Panc1 (cell line): ENCODE measurements at places on chromosomes 5 and 9. TPM values are rescaled to one million over a fixed set of nuclear protein-coding genes. Genes with fewer than 3 reads are reported as not detected.

The NMRK1 gene
- 16.0 TPM for total RNA-seq

The BTF3 gene
- 647 TPM for total RNA-seq

The SV2C gene
- not detected for total RNA-seq

The PAEP gene
- total RNA-seq, result not detected

The KCNV2 gene
- total RNA-seq, result not detected

The SLC4A9 gene
- total RNA-seq, result not detected

The TRIO gene
- 349 TPM for total RNA-seq

The PALM2AKAP2 gene
- 0.44 TPM for total RNA-seq

The CDC25C gene
- total RNA-seq, result 14.1 TPM

The LCN12 gene
- total RNA-seq, result 2.5 TPM

The PIP5KL1 gene
- total RNA-seq, result 7.8 TPM

The HEMGN gene
- total RNA-seq, result not detected

DNA sequence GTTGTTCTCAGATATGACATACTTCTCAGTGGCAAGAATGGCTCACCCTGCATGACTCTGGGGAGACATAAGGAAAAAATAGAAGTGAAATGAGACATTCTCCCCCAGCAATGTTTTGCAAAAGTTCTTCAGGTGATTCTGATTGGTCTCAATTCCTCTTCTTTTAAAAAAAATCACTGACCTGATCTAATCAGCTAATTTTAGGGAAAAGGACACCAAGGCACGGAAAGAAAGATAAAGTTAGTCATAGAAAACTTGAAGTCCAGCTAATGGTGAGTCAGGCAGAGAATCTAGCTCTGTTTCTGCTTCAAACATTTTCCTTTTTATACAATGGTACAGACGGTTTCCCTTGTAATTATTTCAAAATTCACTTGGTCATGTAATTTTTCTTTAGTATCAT, 1018.9 kb upstream of the ARRDC3 start:
- no peak for DNase-seq

DNA sequence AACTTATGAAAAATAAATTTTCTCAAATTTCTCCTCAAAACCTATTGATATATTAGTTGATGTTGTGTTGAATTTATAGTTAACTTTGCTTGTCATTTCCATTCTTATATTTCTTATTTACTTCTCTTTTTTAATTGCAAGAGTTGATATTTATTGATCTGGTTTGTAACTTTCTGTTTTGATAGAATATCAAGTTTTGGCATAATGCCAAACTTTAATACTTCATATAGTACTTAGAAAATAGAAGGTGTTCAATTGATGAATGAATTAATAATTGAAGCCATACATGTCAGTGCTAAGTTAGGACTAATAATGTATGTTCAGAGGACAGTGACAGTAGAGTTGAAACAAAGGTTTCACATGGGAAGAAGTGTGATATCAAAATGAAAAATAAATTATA, 27.9 kb downstream of the ERCC6L2 start:
- no peak for DNase-seq

- no peak for DNase-seq
Measured at GRCh38 chr5:35047785-35048404, at the start of gene AGXT2. Gene AGXT2 (minus strand): TSS chr5:35047949. CDS start chr5:35047892, 57 bp downstream.

DNA sequence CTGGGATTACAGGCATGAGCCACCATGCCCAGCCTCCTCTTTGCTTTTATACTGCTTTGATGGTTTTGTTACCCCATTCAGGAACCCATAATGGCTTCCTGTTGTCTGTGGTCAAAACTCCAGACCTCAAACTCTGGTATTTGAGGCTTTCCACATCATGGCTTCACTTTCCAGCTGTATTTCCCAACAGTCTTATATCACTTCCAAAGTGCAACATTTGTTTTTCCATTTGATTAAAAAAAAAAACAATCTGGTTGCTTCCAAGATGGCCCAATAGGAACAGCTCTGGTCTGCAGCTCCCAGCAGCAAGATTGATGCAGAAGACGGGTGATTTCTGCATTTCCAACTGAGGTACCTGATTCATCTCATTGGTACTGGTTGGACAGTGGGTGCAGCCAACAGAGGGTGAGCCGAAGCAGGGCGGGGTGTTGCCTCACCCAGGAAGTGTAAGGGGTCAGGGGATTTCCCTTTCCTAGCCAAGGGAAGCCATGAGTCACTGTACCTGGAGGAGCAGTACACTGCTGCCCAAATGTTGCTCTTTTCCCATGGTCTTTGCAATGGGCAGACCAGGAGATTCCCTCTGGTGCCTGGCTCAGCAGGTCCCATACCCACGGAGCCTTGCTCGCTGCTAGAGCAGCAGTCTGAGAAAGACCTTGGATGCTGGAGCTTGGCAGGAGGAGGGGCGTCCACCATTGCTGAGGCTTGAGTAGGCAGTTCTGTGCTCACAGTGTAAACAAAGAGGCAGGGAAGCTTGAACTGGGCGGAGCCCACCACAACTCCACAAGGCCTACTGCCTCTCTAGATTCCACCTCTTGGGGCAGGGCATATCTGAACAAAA, 458.4 kb downstream of the KDM4C start:
- DNase-seq, result no peak

- no peak for DNase-seq
Measured at GRCh38 chr9:130290291-130291181, 25.0 kb downstream of the HMCN2 start.

GRCh38 chr5:173457482-173457881, 129.3 kb upstream of the STC2 start:
- no peak for DNase-seq

- no peak for DNase-seq
Measured at GRCh38 chr9:129624168-129624759, 1.7 kb upstream of the NTMT1 start.

- no peak for DNase-seq
Measured at GRCh38 chr5:143041461-143041860, 271.3 kb downstream of the ARHGAP26 start.

GRCh38 chr9:127803507-127804352, 1.0 kb downstream of the FPGS start:
- no peak for DNase-seq

GRCh38 chr5:76808141-76808691, 10.6 kb upstream of the F2RL1 start:
- DNase-seq, result no peak

DNA sequence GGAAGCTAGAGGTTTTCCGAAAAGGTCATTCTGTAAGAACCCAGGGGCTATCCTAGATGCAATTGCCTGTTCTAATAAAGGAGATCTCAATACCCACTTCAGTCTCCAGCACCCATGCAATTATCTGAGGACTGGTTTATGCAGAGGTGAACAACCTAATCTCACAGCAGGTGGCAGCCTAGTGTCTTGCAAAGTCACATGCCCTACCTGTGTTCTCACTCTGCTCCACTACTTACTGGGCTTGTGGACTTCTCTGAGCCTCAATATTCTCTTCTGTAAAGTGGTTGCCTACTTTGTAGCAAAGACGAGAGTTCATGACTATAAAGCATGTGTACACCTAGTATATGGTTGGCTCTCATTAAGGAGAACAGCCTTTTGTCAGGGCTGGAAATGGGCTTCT, 21.0 kb upstream of the ALDH1B1 start:
- peak; percentile 22 for DNase-seq

DNA sequence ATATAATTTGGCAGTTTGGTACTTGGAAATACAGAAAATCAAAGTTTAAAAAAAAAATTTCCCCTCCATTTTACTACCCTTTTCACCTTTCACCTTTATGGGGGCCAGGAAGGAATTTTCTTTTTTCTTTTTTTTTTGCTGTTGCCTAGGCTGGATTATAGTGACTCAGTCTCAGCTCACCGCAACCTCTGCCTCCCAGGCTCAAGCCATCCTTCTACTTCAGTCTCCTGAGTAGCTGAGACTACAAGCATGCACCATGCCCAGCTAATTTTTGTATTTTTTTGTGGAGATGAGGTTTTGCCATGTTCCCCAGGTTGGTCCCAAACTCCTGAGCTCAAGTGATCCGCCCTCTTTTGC, 9.1 kb downstream of the CHMP5 start:
- DNase-seq, result no peak

DNA sequence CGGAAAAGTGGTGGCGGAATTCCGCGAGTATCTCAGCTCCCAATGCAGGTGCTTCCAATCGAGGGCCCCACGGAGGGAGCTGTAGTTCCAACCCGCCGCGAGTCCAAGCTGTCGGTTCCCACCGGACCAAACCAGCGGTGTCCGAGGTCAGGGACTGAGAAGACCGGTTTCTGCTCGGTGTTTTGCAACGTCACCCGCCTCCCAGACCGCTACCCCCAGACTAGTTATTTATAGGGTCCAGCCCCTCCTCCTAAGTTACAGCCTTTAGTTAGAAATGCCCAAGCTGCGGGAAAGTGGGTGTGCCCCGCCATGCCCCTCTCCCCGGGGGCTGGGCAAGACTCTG, 677 bp upstream of the MYORG start:
- no peak for DNase-seq

GRCh38 chr9:135887585-135888050, 19.7 kb downstream of the CAMSAP1 start:
- DNase-seq, result no peak

- no peak for DNase-seq
Measured at GRCh38 chr5:149268928-149269557, 2.6 kb upstream of the AFAP1L1 start.

DNA sequence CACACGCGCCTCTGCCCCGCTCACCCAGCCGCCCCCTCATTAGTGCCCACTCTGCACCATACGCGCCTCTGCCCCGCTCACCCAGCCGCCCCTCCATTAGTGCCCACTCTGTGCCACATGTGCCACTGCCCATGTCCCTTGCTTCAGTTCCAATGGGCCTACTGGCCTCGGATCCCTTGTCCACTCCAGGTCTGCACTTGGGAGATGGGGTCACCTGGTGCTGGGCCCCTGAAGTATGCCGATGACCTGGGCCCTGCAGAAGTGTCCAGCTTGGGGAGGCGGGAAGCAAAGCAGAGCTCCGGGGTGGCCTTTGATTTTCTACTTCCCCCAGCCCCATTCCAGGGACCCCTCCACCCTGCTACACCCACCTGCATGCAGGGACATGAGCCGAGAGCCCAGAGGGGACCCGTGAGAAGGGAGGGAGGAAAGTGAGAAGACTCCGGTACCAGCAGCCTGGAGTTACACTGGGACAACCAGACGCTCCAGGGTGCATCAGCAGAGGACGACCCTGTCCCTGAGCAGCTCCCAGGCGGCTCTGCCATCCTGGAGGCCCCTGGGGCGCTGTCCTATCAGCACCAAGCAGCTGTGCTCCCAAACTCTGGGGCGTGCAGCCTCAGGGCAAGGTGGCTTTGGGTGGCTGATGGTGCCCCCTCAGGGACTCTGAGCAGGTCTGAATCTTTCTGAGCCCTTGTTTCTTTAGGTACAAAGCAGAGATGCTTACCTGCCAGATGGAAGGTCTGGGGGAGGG, 140.8 kb downstream of the RXRA start:
- no peak for DNase-seq

GRCh38 chr5:102777099-102777498, 22.0 kb downstream of the PAM start:
- no peak for DNase-seq

- no peak for DNase-seq
Measured at GRCh38 chr5:174106997-174107655, 61.6 kb downstream of the NSG2 start.

DNA sequence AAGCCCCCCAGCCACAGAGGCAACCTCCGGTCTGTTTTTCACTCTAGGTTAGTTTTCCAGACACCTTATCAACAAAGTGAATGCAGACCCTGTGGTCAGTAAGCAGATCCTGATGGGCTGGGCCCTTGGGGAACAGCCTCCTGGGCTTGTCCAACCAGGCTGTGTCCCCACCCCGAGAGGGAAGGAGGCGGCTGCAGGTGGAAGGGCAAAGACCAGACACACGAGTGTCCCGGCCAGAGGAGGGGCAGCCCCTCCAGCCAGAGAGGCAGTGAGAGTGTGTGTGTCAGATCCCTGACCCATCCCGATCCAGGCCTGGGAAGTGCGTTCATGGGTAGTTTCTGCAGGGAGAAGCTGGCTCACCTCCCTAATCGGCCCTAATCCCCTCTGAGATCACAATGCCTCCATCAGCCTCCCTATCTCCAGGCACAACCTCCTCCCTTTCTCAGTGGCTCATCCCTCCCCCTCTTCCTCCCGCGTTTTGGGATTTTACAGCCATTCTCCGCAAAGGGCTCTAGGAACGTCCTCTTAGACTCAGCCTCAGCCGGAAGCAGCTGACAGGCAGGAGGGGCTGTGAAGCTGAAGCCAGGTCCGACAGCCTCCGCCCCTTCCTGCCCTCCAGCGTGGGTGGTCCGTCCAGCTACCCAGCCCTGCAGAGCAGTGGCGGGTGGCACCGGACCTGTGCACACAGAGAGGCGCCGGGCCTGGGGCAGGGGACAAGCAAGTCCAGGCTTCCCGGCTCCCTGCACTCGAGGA, 9.7 kb downstream of the SLC12A7 start:
- DNase-seq, result no peak

DNA sequence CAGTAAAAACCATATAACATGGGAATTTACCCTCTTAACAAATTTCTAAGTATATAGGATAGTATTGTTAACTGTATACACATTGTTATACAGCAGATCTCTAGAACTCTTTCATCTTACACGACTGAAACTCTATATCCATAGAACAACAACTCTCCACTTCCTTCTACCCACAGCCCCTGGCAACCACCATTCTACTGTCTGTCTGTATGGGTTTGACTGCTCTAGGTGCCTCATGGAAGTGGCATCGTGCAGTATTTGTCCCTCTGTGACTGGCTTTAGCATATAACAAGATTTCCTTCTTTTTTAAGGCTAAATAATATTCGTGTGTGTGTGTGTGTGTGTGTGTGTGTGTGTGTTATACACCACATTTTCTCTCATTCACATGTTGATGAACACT, 100.7 kb downstream of the ZNF462 start:
- no peak for DNase-seq

- no peak for DNase-seq
Measured at GRCh38 chr5:122858451-122858850, 13.0 kb downstream of the SNX24 start.

DNA sequence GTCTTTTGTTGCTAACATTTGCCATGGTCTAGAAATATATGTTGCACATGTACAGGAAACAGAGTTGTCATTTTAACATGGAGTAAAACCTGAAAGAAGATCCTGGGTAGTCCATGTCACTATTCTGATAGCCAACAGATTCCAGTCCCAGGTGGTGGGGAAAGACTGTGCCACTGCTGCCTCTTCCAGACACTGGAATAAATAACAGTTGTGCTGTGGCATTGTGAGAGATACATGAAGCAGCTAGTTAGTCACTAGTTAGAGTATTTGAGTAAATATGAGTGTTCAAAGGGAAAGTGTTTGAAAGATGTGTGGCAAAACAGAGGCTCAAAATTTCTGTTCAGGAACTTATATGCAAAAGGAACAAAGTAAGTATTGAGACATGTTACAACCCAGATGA, 1408.3 kb downstream of the EFNA5 start:
- DNase-seq, result no peak

DNA sequence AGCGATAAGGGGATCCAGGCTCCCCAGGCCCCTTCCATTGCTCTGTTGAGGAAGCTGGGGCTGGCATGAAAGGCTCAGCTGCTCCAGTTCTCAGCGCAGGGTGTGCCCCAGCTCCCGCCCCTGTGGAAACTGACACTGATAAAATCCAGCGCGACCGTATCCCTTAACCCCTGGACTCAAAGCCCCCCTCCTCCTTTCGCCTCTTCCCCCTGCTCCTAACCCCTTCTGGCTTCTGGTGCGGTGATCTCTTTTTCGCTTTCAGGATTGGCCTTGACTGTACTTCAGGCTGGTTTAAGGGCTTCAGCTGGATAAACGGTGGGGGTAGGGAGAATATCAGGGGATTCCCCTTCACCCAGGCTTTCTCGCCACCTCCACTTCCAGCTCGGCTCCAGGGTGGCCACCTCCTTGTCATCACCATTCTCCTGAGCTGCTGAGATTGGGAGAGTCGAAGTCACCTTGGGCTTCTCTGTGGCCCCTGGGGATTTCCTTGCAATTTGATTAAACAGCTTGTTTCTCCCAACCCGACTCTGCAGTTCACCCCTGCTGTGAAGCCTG, 843 bp downstream of the BSPRY start:
- DNase-seq, result no peak

GRCh38 chr9:98974994-98975712, 31.4 kb downstream of the COL15A1 start:
- DNase-seq, result peak; percentile 53
